ENCODE measurements at places on chromosomes 5 and 9. TPM values are rescaled to one million over a fixed set of nuclear protein-coding genes. Genes with fewer than 3 reads are reported as not detected.

- no peak overlapping the region for H3K4me3 ChIP-seq
- H3K36me3 ChIP-seq: no peaks in the 10 kb centered on the region
- no peaks in the 10 kb centered on the region for H3K27me3 ChIP-seq
- H3K27ac ChIP-seq: no peak overlapping the region
- no peaks in the 10 kb centered on the region for H3K4me1 ChIP-seq
Observed at GRCh38 chr9:103188781-103189350, 193.7 kb downstream of the CYLC2 start.

GRCh38 chr5:153525536-153525935 lies 35.1 kb downstream of the GRIA1 start:
- no peaks in the 10 kb centered on the region for H3K27me3 ChIP-seq
- no peak for DNase-seq
- no peaks in the 10 kb centered on the region for H3K4me1 ChIP-seq
- H3K36me3 ChIP-seq: no peaks in the 10 kb centered on the region
- H3K4me3 ChIP-seq: no peak overlapping the region

SHOC1 gene
- not detected for total RNA-seq

- no peaks in the 10 kb centered on the region for H3K27me3 ChIP-seq
- H3K27ac ChIP-seq: no peak overlapping the region
- H3K4me3 ChIP-seq: no peak overlapping the region
- H3K4me1 ChIP-seq: no peaks in the 10 kb centered on the region
- no peak for DNase-seq
- H3K36me3 ChIP-seq: no peaks in the 10 kb centered on the region
Observed at GRCh38 chr5:112065781-112066180, 308.8 kb upstream of the NREP start.

All from CD4-positive, alpha-beta T cell (primary cell).